Frontal cortex (tissue), 4 donors: ENCODE measurements at places on chromosomes 7 and 10.

- no peak for DNase-seq
Observed at GRCh38 chr7:134078991-134079390, 48.1 kb upstream of the LRGUK start.

- DNase-seq: no peak
Observed at GRCh38 chr10:1074748-1075308, 18.6 kb downstream of the WDR37 start.

DNA sequence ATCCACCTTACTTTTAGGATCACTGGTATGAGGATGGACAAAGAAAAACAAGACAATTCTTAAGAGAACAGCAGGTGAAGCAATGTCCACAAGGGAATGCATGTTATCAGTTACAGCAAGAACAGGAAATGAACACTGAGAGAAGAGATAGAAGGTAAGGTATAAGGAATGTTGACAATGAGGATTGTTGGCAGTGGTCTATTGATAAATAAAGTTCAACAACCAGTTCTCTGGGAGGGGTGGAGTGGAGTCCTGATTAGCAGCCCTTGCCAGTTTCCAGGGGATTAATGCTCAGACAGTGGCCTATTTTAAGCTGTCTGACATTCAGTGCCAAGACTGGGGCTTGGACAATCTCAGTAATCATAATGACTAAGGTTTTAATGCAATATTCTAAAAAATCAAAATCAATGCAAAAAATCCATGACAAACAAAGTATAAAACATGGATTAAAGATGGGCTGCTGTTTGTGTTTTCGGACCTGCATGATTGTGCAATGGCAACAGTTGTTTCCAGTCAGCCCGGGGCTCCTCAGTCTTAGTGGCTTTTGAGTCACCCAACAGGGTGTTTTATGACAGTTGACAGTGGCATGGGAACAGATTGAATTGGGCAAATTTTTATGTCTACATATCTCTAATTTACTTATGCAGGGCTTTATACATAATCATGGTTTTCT, 13.8 kb upstream of the AKR1B1 start:
- DNase-seq: no peak

- DNase-seq: peak; percentile 87
Observed at GRCh38 chr7:2477447-2478398, 1.5 kb upstream of the GRIFIN start.

DNA sequence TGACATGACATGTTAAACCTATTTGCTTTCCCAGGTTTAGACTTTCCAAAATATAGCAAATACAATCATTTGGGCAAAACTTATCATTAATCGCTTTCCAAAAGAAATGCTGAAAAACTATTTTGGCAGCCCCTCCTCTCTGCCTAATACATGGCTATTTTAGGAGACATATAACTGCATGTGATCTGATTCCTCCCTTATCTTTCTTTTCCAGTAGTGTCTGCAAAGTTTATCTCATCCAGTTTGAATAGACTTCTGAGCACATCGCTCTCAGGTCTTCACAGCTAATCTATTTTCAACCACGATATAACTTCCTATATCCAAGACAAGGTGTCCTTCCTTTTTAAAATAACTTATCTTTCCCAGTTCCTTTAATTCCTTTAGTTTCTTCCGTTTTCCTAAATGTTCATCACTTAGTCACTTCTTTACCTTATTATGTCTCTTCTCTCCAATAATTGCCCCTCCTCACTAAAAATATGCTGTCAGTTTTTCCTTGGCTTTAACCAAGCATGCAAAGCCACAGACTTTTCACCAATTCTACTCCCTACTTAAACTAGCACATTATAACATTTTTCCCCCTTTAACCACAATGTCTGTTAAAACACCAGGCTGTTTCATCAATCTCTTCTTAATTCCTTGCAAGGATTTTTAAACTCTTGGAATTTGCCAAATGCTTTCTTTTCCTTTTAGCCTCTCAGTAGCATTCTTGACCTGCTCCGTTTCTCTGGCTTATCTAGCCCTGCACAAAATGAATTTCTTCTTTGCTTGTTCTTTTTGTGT, 24.4 kb downstream of the GNG11 start:
- DNase-seq: no peak

- DNase-seq: no peak
Observed at GRCh38 chr10:116715839-116716377, 26.5 kb downstream of the HSPA12A start.

DNA sequence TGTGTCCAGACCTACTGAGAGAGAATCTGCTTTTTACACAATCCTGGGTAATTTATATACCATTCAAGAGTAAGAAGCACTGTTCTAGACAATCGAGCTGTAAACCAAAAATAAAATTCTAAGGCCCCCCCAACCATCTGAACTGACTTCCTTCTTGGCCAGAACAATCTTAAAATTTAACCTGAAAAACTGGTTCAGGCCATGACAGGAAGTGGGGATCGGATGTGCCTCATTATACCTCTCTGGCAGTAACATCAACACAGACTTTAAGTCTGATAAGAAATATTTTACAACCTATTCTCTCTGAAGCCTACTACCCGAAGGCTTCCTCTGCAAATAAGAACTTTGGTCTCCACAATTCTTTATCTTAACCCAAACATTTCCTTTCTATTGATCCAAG, 75.2 kb upstream of the KIF5B start:
- no peak for DNase-seq

DNA sequence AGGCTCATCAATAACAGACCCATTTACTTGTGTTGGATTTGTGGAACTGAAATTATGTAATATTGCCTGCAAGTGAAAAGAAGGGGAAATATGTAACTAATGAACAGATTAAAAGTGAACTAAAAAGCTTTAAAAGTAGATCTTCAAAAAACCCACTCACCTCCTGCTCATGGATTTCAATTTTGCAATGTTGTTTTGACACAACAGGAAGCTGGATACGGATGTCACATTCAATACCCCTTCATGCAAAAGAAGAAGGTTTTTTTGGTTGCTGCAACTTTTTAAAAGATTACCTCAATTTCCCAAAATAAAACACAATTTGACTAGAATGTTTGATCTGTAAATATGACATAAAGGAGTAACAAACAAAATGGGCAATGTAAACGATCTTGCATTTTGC, 3.3 kb downstream of the MKI67 start:
- DNase-seq: no peak

GRCh38 chr7:18526368-18526878, 30.9 kb downstream of the HDAC9 start:
- DNase-seq: no peak

DNA sequence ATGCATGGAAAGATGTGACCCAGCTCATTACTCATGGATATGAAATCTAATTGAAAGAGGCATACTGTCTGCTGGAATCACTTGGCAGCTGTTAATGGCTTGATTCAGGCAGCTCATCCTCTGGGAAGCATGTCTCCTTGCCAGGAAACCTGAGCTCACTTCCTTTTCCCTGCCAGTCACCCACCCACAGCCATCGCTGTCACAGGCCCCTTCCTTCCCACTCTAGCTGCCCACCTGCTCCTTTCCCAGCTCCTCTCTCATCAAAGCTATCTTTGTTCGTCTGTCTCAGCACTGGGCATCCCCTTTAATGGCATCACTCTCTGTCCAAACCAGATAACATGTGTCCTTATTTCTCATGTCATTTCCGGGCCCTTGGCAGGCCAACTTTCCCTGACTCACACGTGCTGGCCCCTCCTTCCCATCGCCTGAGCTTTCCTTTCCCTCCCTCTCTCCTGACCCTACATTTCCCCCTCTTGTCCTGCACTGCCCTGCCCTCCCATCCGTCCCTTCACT, 721.9 kb downstream of the TNS3 start:
- DNase-seq: no peak

- no peak for DNase-seq
Observed at GRCh38 chr7:128869944-128870285, 7.3 kb downstream of the ATP6V1F start.

DNA sequence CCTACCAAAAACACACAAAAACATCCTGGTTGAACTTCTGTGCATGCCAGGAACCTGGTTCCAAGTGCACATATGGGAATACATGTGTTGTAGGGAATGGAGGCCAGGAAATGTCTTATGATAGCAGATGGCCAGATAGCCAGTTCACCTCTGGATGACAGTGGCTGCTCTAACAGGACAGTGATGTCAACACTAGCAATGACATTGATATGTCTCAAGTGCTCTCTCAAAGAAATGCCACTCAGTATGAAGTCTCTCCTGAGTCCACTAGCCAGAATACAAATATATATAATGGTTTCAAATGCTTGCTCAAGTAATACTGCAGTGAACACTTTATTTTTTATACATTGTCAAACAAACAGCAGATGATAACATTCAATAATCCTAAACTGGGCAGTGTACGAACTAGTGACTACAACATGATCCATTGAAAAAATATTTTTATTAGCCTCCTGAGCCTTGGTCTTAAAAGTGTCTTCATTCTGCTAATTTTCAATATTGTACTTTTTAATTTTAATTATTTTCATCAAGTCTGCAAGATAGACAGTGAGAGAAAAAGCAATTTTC, 26.0 kb upstream of the PCDH15 start:
- no peak for DNase-seq

DNA sequence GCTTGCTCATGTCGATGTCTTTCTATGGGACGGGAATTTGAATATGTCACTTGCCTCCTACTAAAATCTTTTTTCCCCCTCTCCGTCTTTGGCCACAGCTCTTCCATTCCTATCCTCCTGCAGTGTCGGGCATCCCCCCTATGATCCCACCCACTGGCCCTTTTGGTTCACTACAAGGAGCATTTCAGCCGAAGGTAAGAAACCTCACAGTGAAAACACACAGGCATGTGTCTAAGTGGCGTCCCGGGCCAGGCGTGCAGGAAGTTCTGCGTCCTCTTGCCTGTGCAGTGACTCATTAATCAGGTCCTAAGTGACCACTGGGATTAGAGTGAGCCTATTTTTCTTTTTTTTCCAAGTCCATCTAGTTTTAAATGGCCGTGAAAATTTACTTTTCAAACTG, 360.5 kb upstream of the GALNT17 start:
- DNase-seq: no peak

DNA sequence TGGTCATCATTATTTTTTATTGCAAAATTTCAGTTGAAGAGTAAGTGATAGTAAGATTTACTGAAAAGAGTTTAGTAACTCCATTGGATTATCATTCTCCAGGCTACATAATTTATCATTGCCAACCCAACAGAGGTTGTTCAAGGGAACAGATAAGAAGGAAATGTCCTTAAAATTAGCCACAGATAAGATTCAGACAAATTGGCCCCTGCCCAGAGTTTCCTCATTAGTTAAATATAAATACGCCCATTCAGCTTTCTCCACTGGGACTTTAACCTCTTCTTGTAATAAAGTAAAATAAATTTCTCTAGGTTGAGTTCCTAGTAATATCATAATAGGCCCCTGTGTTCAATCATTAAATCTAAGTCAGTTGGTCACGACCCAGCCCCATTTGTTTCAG, 27.7 kb upstream of the PHYHIPL start:
- DNase-seq: no peak

- DNase-seq: no peak
Observed at GRCh38 chr10:30500534-30500933, 66.5 kb downstream of the MAP3K8 start.

DNA sequence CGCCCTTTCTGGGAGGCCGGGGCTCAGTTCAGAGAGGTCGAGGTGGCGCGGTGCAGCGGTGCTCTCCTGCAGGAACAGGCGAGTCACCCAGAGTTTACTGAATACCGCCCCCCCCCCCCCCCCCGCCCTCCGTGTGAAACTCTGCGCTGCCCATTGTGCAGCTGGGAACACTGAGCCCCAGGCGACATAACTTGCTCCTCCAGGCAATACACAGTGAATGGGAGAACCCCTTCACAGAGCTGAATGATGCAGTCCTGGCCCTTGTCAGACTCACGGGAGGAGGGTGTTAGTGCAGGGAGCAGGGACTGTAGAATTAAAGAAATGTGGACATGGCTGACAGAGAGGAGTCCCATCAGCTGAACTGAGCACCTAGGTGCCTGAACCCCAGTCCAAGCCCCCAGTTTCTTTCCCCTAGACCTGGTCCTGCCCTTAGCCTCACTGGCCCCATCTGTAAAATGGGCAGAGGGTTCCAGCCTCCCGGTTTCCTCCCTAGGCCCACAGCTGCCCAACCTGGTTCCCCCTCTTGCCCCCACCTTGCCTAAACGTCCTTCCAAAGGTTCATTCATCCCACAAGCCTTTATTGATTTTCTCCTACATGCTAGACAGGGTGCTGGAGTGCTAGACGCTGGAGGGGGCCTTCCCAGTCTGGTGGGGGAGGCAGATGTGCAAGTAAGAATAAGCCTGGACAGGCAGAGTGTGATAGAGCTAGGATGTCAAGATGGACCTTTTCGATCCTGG, 869 bp upstream of the LOXL4 start:
- no peak for DNase-seq

DNA sequence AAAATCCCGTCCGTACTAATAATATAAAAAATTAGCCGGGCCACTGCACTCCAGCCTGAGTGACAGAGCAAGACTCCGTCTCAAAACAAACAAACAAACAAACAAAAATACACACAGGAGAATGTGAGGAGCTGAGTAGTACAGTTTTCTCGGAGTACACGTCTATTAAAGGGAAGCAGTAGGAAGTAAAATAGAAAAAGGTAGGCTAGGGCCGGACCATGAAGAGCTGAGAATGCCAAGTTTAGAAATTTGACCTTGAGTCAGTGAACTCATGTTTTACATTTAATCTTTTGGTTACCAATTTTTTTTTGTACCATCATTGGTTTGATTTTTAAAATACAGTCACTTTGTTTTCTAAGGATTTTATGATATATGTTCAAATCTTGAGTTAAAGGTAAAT, 64.1 kb downstream of the KAT6B start:
- no peak for DNase-seq

- no peak for DNase-seq
Observed at GRCh38 chr7:108136191-108136688, 6.1 kb upstream of the LAMB4 start.

DNA sequence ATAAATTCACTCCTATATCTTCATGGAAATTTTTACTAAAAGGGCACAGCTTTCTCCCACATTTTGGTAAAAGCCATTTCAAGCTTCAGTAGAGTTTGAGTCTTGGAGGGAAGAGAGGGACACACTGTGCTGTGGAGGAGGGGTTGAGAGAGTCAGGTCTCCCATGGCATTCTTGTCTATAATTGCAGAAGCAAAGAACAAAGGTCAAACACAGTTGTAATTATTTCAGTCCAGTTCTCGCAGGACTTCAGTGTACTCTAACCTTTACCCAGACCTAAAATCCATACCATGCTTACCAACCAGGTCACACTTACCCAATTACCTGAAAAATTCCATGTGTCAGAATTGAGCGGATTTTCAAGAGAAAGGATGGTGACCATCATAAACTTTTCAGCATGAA, 298.4 kb downstream of the XPNPEP1 start:
- DNase-seq: no peak

- no peak for DNase-seq
Observed at GRCh38 chr7:149214020-149214720, 18.8 kb downstream of the ZNF282 start.
